ENCODE measurements at places on chromosomes 11 and 22.
A peak's percentile ranks its signal among the peaks of the same experiment; 100 is the strongest.

DNA sequence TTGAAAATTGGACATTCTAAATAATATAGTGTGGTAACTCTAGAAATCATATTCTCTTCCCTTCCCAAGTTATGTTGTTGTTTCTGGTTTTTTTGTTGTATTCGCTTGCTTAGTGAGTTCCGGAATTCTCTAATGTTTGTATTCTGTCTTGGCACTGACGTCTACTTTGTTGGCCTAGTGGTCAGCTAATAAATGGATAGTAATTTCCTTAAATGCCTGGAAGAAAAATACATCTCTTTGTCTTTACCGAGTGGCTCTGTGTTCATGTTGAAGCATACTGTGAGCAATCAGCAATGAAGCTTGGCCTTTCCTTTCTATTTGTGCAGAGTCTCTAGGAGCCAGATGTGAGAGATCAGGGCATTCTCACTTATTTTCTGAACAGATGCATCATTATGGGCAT lies 1225.7 kb downstream of the JRKL start:
- no peak for DNase-seq

DNA sequence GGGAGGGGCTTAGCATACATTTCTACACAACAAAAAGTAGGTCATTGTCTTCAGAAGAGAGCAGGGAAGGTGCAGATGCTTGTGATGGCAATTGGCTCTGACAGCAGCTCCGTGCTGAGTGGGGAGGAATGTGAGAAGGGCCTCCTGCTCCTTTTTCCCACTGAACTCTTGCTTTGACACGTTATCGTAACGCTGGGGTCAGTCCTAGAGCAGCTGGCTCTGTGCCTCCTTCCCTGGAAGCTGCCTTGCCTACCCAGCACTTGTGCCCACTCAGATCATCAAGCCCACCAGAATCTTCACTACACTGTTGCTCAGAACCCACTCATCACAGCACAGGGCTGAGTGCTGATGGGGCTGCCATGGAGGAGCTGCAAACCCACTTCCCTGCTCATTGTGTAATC lies 14.9 kb upstream of the NAV2 start:
- peak; percentile 66 for DNase-seq

GRCh38 chr11:132941024-132941646 lies 591.2 kb downstream of the OPCML start:
- no peak for DNase-seq

GRCh38 chr11:129308241-129308865 lies 67.3 kb upstream of the BARX2 start:
- DNase-seq, result no peak

DNA sequence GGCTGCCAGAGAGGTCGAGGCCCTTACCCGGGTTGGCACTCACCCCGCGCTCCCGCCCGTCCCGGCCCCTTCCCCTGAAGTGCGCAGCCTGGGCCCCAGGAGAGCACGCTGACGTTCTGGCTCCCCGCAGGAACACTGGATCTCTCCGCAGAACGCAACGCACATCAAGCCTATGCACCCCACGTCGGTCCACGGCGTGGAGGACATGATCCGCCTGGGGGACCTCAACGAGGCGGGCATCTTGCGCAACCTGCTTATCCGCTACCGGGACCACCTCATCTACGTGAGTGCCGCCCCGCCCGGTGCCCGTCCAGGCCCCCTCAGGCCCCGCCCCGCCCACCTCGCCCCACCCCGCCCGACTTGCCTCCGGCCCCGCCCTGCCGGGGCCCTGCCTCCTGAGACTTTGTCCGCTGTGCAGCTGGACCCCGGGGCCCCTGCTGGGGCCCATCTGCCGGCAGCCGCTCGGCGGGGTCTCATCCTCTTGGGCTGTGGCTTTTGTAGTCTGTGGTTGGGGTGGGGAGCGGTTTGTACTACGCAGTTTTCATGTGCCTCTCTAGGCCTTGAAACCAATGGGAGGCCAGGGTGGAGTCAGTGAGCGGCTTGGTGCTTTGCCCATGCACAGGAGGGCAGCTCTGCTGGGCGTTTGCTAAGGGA lies 19.7 kb downstream of the MYO7A start:
- DNase-seq, result no peak

- DNase-seq, result no peak
These were observed 102.6 kb downstream of the PLEKHA7 start for GRCh38 chr11:16911658-16912057.

DNA sequence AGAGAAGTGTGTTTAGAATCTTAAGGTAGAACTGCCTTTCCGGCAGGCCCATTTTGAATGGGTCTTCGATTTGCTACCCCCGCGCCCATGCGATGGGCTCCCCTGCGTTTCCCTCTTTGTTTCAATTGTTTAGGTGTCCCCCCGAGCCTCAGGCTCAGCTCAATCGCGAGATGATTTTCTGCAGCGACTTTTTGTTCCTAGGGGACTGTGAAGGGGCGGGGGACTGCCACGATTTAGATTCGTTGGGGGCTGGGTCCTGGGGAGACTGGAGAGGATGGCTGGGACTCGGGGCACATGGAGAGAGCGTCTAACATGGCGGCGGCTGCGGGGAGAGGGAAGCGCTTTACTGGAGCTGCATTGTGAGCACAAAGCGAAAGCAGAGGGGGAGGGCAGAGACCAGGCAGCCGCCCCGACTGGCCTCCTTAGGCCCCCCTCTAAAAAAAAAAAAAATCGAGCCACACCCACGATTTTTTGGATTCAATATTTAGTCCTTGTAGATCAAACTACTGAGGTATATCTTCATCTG lies 1.7 kb downstream of the CAPRIN1 start:
- peak; percentile 68 for DNase-seq

GRCh38 chr22:45314786-45315185 lies 5.1 kb downstream of the FAM118A start:
- DNase-seq, result no peak

DNA sequence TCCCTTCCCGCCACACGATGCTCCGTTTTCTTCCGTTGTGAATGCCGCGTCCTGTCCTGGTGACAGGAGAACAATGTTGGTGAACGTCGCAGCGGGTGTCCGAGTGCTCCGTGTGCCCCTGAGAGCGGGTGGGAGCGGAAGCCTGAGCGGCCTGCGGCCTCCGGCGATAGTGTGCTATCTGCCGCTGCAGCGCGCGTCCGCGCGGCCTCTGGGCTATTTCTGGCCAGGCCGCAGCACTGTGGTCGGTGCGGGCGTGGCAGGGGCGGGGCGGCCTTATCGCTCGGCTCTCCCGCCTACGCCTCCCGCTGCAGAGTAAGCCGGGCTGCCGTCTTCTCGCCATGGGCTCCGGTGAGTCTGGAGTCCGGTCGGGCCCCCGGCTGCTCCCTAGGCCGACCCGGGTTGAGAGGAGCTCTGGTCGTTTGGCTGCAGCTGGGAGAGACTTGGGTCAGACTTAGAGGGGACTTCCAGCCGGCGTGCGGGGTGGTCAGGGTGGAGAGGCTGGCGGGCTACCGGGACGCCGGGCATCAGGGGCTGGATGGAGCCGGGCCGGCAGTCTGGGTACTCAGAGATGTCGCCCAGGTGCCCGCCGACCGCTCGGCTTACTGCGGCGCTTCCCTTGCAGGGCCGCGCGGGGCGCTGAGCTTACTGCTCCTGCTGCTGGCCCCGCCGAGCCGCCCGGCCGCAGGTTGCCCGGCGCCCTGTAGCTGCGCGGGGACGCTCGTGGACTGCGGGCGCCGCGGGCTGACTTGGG lies at the start of gene GP1BB:
TSS of gene GP1BB (plus strand) at position 308 of the 751 bp plus-strand sequence. CDS start at position 339, 31 bp downstream.
- DNase-seq, result no peak

GRCh38 chr11:132674151-132674550 lies 858.1 kb downstream of the OPCML start:
- no peak for DNase-seq

DNA sequence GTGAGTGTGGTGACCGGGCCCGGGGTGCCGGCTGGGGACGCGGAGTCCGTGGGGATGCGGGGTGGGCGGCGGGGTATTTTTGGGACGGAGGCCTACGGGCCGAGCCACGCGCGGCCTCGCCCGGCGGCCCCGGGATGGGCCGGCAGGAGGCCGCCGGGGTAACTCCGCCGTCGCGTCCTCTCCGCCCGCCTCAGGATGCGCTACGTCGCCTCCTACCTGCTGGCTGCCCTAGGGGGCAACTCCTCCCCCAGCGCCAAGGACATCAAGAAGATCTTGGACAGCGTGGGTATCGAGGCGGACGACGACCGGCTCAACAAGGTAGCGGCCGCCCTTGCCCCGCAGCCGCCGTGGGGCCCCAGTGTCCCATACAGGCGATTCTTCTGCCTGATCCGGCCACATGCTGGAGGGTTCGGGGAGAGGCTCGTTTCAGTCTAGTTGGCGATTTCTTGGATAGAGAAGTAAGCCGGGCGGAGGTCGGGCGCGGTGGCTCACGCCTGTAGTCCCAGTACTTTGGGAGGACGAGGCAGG lies 337 bp downstream of the RPLP2 start:
- no peak for DNase-seq

GRCh38 chr11:10275714-10276113 lies 18.3 kb downstream of the SBF2 start:
- DNase-seq, result no peak

Measured in head of caudate nucleus (tissue), 42 donors.